Activated T-helper 9 cell treated with anti-CD3 and anti-CD28 coated beads, Interleukin-2, amount 50 U/mL, for 16 hours (primary cell): ENCODE measurements at places on chromosomes 5 and 9.
A peak's percentile ranks its signal among the peaks of the same experiment; 100 is the strongest.

GRCh38 chr9:69332067-69332685 lies 7.2 kb downstream of the ENTREP1 start:
- no peak for DNase-seq

DNA sequence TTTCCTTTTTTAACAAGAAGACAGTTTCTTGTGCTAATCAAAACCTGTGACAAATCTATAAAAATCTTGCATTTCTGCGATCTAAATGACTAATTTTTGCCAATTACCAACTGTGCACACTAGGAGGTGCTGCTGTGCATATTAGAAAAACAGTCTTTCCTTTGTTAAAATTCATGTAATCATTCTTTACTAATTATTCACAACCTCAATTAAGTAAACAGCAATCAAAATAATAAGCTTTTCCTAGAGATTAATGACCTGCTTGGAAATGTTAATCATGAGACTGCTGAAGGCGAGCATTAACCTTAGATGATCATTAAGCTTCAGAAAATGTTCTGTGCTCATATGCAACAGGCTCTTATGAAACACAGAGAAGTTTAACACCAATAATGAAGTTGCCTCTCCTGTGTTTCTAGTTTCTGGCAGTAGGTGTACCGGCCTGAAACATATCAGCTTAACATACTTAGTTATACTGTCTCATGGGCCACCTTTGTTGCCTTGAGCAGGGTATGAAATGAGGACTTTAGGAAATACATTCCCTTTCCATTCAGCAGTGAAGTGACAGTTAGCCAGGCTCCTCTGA lies 17.7 kb downstream of the RFESD start:
- DNase-seq = no peak

- DNase-seq = no peak
These were observed 247.5 kb downstream of the MARCHF11 start for GRCh38 chr5:15932066-15932465.

- no peak for DNase-seq
These were observed 11.3 kb downstream of the MYOZ3 start for GRCh38 chr5:150672237-150672883.

DNA sequence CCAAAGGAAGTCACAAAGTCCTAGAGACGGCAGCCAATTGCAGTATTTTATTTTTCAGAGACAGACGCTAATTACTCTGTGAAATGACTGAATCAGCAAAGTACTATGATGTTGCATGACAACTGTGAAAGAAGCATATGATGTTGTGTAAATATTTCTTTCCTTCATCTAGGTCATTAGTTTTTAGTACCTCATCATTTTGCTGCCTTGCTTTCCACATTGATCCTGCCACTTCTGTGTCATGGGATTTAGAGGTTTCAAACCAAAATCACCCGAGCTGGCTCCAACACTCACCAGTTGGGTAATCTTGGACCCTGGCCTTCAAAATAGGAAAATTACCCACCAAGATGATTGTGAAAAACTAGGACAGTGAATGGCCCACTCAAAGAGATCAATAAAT lies 585.2 kb downstream of the ACTL7B start:
- no peak for DNase-seq

- no peak for DNase-seq
These were observed 375.1 kb upstream of the ST8SIA4 start for GRCh38 chr5:101278011-101278687.

DNA sequence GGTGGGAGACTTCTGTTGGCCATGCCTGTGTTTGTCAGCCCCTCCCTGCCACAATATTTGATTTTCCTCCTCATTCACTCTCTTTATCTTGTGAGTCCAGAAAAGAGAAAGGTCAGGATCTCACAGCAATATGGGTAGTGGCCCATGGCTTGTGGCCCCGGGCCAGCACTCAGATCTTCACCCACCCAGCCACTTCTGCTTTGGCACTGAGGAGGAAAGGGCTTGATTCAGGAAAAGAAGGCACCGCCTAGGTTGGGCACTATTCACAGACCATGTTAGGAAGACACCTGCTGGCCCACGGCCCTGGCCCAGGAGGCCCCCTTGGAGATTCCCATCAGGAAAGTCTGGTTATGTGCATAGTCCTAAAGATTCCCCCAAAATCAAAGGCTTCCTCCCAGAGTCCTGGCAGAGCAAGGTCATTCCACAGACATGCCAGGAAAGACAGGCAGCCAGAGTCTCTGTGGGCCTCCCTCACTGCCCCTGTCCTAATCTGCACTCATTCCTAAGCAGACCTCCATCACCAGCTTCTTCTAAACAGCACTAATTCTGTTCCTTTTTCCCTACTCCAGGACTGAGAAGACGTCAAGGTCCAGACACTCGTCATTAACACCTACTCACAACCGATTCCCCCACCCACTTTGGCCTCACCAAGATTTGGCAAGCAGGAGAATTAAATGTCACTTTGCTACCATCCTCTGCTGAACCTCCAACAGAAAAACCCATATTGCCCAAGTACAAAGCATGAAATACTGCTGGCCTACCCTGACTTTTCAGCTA lies 179.3 kb downstream of the DEPDC1B start:
- DNase-seq = no peak

GRCh38 chr9:87630266-87630665 lies 95.7 kb upstream of the CTSL start:
- no peak for DNase-seq

- no peak for DNase-seq
These were observed 7.2 kb downstream of the PCDHGC5 start for GRCh38 chr5:141496038-141496437.

DNA sequence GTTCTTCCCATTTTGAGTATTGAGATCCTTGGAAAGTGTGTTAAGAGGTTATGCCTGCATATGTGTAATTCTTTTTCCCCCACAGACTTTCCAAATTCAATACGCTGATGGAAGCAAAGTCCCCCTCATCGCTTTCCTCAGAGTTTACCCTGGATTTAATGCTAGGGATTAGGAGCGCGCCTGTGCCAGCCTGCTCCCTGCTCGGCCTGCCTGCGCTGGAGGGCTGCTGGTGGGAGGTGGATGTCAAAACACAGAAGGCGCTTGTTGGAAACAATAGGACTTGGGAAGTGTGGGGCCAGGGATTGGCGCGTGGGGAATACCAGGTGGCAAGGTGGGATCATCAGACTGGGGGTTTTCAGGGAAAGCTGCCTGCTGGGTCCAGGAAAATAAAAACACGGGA lies 39.8 kb upstream of the PTCH1 start:
- DNase-seq = no peak

GRCh38 chr9:117528225-117528624 lies 113.4 kb upstream of the ASTN2 start:
- DNase-seq = no peak

DNA sequence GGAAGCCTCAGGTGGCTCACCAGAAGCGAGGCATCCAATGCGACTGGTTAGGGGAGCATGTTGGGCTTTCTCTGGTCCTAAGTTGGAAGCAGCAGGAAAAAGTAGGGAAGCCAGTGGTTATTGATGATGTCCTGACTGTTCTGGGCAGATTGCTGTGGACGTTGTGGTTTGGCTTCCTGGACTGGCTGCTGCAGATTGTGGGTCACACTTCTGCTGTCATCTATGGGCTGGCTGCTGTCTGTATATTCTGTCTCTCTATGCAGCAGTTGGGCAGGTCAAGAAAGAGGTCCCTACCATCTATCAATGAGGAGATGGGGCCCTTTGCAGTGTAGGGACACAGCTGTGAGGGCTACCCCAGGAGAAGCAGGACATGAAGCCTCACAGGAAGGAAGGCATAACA lies 13.5 kb upstream of the MARCHF6 start:
- no peak for DNase-seq

DNA sequence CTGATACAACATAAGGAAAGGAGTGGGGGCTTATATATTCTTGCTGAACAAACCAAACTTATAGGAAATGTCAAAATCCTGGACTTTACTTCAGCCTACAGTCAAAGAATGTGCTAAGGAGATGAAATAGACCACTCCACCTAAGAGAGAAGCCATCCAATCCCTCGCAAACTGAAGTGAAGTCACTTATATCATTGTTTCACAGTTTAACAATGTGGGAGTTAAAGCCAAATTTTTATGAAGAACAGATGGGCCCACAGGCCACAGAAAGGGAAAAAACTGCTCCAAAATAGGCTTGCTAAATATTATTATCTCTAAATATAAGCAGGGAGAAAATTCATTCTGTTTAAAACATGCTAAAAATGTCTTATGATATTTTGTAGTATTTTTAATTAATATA lies 233.3 kb downstream of the GAS1 start:
- no peak for DNase-seq

DNA sequence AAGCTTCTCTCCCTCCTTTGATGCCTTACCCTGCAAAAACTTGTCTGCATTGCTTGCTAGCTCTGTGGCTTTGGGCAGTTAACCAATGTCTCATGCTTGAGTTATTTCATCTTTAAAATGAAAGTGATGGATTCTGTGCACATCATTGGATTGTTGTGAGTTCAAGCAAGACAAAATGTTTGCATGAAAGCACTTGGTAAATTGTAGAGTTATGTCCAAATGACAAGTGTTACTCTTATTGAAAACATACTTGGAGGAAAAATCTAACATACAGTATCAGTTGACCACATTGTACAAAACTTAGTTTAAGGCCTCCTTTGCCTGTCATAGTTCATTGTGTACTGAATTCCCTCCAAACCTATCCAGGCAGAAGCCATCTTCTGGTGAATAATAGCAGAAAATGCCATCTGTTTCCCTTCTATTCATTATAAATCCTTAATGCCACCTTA lies 30.0 kb downstream of the TGFBR1 start:
- no peak for DNase-seq

- DNase-seq = no peak
These were observed 143.3 kb downstream of the FGF10 start for GRCh38 chr5:44245935-44246334.

- DNase-seq = no peak
These were observed 182.1 kb downstream of the FBXL7 start for GRCh38 chr5:15682122-15682521.

DNA sequence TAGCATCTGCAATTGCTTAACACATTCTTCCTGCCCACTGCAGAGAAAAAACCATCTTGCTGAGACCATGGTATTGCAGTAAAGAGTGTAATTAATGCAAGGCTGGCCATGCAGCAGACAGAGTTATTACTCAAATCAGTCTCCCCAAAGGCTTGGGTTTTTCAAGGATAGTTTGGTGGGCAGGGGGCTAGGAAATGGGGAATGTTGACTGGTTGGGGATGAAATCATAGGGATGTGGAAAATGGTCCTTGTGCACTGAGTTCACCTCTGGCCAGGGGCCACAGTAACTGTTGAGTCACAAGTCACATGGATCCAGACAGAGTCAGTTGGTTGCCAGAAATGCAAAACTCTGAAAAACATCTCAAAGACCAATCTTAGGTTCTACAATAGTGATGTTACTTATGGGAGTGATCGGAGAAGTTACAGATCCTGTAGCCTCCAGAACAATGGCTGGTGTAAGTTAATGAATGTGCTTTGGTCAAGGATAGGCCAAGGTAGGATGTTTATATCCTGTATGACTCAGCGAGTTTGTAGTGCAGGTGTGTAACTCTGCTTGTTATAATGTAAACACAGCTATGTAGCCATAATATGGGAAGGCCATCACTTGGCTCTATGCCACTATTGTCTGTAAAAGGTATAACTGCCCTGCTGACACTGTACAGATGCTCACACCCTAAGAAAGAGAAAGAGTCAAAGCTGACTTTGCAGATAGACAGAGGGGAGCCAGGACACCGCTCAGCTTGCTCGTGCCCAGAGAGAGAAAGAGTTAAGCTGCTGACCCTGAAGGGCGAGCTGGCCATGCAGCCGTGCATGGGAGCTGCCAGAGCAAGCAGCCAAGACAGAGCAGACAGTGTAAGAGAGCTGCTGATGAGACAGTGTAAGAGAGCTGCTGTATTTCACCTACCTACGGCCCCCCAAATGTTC lies 27.2 kb downstream of the C9orf152 start:
- no peak for DNase-seq

DNA sequence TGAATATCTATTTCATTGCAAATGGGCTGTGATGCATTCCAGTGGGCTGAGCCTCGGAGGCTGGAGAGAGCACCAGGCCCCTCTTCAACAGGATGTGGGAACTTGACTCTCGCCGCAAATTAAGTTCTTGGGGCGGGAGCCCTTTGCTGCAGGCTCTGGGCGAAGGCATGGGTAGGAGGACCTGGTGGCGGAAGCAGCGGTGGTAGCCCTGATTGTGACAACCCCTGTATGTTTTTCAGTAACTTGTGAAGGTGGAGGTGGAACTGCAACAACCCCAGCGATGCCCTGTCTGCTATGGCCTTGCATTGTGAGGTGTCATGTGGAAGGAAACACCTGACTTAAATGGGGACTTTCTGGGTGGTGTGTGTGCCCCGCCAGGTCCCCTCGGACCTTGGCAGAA lies 9.4 kb downstream of the FYB1 start:
- peak; percentile 60 for DNase-seq

DNA sequence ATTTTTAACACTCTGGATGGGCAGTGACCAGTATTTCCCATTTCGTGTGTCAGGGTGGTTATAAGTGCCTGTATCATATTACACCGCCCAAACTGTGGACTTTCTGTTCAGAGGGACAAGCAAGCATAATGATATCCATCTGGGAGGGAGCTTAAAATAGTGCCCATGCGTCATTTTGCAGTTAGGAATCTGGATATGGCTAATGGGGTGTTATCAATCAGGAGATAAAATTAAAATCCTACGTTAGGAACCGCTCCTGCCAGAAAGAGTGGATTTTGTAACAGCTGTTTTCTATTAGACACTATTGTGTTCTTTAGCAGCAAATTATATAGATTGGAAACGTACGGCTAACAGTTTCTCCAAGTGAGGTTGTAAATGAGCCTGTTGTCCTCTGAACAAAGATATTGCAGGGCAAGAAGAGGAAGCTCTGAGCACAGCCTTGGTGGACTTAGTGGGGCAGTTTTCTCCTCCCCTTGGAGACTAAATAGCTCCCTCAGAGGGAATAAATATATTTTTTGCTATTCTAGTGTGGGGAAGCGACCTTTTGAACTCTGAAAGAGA lies 160.4 kb downstream of the SPATA31D1 start:
- DNase-seq = no peak

- no peak for DNase-seq
These were observed 18.3 kb downstream of the LIFR start for GRCh38 chr5:38538161-38538560.

DNA sequence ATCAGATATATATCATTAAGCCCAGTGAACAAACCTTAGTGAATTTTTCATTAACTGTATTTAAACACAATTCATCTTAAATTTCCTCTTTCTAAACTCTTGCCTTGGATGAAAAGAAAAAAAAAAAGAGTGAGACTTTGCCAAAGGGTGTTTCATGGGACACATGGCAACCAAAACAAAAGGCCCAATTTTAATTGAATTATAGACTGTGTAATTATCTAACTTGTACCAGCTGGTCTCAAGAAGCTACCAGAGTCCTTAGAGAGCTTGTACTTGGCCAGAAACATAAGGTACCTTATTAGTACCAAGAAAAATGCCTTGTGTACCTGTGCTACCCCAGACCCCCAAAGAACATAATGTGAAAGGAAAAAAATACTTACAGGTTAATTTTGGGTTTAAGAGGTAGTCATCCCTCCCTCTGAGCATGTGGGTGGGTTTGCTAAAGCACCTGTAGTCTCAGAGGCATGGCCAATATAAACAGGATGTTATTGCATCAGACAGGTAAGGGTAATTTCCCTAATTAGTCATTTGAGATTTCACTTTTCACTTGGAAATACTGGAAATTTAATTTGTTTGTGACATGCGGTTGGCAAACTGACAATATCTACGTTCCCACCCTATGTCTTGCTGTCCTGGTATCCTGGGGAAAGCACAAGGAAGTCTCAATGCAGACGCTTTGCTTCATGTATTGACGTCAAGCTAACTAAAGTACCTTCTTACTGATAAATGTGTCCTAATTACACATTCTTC lies 90.1 kb downstream of the SNCAIP start:
- DNase-seq = no peak

GRCh38 chr9:93123561-93124283 lies 10.3 kb downstream of the NINJ1 start:
- DNase-seq = no peak

- DNase-seq = no peak
These were observed 18.4 kb downstream of the POU5F2 start for GRCh38 chr5:93723005-93723404.
